ENCODE measurements at places on chromosomes 11 and 22.
A peak's percentile ranks its signal among the peaks of the same experiment; 100 is the strongest.

- peak; percentile 71 for DNase-seq
These were observed 4.5 kb upstream of the NOL12 start for GRCh38 chr22:37681556-37682049.

DNA sequence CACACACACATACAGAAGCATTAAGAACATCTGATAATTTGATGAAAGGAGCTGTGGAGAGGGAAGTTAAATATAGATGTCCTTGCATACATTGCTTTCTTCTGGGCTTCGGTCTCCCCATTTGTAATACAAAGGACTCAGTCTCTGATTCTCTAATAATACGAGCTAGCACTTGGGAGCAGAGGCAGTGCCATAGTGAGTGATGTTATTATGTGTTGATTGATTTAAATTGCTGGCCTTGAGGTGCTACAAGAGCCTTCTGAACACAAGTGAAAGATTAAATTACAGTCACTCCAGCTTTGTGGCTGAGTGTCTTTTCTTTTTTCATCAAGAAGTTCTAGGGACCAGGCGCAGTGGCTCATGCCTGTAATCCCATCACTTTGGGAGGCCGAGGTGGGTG is 61.5 kb upstream of the HMGXB4 start:
- DNase-seq: no peak

GRCh38 chr11:123308077-123308476 is 113.0 kb upstream of the CLMP start:
- peak; percentile 25 for DNase-seq

- peak; percentile 94 for DNase-seq
These were observed 303.8 kb downstream of the NTM start for GRCh38 chr11:131674051-131674755.

DNA sequence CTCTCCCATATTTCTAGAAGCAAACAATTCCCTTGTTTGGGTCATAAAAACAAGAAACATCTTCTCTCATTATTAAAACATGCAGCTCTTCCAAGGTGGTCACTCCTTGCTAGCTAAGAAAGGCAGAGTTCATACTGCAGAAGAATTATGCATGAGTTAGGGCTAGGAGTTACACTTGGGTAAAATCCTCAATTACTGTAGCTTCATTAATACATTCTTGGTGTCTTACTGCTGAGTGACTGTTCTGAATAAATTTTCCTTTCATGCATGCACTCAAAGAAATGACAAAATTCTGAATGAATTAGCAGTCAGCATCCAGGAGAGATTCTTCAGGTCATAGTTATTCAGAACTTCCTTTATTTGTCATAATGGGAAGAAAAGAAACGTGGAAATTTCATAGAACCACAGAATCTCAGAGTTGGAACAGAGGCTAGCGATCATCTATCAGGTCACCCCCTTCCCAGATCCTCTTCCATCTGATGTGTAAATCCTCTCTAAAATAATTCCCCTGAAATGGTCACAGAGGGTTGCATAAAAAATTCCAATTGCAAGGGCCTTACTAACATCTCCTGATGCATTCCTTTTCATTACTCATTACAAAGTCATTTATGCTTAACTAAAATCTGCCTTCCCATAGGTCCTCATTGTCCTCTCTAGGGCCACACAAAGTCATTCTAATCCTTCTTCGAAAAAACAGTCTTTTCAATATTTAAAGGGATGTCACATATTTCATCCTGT is 771.5 kb downstream of the DLG2 start:
- peak; percentile 1 for DNase-seq

GRCh38 chr11:7442588-7443215 is 42.6 kb upstream of the OLFML1 start:
- peak; percentile 59 for DNase-seq

DNA sequence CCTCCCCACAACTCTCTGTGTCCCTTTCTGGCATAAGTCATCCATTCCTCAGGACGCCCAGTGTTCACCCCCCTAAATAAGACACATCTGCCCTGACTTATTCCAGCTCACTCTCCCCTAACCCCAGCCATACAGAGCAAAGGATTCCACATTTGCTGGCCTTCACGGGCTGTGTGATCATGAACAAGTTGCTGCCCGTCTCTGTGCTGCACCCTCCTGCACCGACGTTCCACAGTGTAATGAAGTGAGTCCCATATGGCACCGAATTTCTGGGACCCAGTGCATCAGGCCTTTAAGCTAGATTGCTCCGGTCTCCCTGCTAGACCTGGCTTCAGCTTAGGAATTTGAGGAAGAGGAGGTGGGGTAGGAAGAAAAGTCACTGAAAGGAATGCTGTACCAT is 22.4 kb upstream of the LRRC32 start:
- no peak for DNase-seq

- DNase-seq: no peak
These were observed 3.8 kb downstream of the ACY3 start for GRCh38 chr11:67646535-67647336.

- no peak for DNase-seq
These were observed 917.6 kb downstream of the NTM start for GRCh38 chr11:132288036-132288435.

DNA sequence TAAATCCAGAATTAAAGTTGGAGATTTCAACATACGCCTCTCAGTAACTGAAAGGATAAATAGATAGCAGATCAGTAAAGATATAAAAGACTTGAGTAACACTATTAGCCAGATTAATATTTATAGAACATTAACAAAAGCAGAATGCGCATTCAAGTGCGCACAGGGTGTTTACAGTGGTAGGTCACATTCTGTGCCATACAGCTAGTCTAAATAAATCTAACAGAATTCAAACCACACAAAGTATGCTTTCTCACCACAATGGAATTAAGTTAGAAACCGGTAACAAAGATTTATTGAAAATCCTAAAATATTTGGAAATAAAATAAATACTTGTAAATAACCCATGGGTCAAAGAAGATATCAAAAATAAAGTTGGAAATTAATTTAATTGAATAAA is 341.0 kb downstream of the DYNC2H1 start:
- DNase-seq: no peak

- no peak for DNase-seq
These were observed 36.0 kb downstream of the NUP50 start for GRCh38 chr22:45199723-45200122.

DNA sequence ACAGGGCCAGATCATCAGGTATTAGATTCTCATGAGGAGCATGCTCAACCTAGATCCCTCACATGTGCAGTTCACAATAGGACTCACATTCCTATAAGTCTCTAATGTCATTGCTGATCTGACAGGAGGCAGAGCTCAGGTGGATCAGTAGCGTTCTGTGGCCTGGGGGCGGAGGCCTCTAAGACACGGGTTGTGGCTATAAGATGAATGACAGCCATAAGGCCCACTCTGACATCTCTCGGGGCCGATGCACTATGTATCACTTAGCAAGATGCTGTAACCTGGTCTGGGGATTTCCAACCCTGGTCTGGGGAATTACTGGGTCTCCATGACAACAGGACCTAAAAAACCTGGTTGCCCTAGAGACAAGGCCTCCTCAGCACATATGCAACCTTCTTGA is 932.7 kb downstream of the TBC1D22A start:
- DNase-seq: no peak

DNA sequence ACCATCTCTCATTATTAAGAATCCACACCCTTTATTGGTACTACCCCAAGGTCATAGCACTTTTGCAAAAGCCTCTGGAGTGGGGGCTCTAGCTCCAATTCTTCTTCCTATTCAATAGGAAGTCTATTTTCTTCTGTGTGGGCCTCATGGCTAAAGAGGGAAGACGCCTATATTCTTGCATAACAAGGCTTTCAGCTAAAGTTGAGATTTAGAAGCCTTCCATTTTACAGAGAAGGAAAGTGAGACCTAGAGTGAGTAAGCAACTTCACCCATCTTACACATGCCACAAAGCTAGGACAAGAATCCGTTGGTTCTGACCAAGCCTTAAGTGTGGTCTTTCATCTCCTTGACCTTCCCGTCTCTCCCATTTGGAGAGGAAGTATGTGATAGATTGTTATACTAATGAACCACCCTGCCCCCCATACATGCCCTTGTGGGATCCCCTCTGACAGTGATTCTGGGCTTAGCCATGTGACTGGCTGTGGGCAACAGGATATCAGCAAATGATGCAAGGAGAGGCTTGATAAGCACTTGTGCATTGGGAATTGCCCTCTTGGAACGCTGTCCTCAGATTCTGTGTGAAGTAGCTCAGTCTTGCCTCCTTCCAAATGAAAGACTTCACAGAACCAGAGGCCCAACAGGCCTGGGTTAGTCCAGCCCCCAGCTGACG is 12.3 kb downstream of the BACE1 start:
- DNase-seq: no peak

- DNase-seq: no peak
These were observed 6.4 kb downstream of the MOB2 start for GRCh38 chr11:1480191-1480554.

GRCh38 chr11:82927264-82927880 is 25.8 kb downstream of the DDIAS start:
- DNase-seq: peak; percentile 41

- peak; percentile 17 for DNase-seq
These were observed 72.1 kb upstream of the TENM4 start for GRCh38 chr11:79512706-79513469.

DNA sequence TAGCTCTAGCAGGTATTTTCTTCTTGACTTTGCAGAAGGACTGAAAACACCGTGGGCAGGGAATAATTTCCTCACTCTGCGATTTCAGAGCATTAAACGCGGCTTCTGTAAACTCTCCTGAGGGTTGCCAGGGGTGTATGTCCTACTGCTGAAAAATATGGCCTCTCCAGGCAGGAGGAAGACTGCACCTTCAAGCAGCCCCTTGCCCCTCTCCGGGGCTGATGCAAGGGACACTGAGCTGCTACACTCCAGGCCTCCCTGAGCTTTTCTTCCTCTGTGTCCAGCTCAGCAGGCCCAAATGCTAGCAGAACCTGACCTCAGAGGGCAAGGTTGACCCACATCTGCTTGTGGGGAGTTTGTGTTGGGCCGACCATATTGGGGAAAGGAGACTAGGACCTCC is 2.2 kb downstream of the CD6 start:
- no peak for DNase-seq

GRCh38 chr22:49357661-49358440 is 469.8 kb downstream of the BRD1 start:
- no peak for DNase-seq

DNA sequence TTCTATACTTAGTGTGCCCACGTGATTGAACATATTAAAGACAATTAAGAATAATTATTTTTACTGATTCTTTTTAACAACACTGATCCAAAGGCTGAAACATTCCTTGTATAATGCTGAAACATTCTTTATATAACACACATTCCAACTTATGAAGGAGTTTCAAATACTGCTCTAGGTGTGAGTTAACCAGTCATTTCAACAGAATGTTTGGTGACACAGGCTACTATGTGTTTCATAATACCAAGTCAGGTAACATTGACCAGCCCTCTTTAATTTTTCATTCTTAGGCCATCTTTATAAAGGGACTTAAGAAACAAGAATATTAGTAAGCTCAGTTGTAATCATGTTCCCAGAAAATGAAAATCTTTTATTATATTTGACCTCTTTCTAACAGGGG is 136.6 kb downstream of the ELP4 start:
- DNase-seq: no peak

GRCh38 chr22:40055143-40055883 is 60.6 kb downstream of the FAM83F start:
- DNase-seq: no peak

DNA sequence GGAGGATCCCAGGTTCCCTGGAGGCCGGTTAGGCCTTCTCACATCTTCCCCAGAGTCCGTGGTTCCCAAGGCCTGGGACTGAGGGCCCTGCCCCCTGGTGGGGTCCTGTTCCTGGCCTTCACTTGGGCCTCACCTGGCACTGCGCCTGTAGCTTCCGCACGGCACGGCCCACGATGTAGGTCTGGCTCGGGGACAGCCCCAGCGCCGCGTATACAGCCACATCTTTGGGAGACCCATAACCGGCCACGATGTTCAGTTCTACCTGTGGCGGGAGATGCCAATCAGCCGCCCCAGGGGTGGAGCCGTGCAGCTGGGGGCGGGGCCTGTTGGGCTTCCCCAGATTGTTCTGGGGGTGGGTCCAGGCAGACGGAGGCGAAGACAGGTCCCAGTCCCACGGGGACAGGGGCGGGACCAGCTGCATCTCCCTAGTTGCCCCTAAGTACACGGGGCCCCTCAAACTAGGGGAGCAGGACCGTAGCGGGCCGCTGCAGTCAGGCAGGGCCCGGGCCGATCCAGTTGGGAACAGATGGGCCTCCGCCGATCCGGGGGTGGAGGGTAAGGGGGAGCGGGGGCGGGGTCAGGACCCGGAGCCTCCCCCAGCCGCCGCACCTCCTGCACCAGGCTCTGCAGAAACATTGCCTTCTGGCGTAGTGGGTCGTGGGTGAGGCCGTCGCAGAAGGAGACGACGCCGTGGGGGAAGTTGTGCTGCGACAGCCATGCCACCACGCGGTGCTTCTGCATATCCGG is 10.1 kb downstream of the AIP start:
- DNase-seq: no peak

GRCh38 chr11:78476066-78476465 is 58.4 kb upstream of the GAB2 start:
- no peak for DNase-seq

- DNase-seq: no peak
These were observed 28.2 kb downstream of the CAT start for GRCh38 chr11:34466802-34467488.

GRCh38 chr11:17581732-17582053 is 34.6 kb downstream of the OTOG start:
- no peak for DNase-seq

- DNase-seq: peak; percentile 67
These were observed at the start of gene CHST1 for GRCh38 chr11:45665206-45665932. CHST1 (minus strand) TSS chr11:45665622; CDS start chr11:45650923, 14,699 bp downstream.

- DNase-seq: no peak
These were observed 49.2 kb upstream of the TIMP3 start for GRCh38 chr22:32752326-32752725.

DNA sequence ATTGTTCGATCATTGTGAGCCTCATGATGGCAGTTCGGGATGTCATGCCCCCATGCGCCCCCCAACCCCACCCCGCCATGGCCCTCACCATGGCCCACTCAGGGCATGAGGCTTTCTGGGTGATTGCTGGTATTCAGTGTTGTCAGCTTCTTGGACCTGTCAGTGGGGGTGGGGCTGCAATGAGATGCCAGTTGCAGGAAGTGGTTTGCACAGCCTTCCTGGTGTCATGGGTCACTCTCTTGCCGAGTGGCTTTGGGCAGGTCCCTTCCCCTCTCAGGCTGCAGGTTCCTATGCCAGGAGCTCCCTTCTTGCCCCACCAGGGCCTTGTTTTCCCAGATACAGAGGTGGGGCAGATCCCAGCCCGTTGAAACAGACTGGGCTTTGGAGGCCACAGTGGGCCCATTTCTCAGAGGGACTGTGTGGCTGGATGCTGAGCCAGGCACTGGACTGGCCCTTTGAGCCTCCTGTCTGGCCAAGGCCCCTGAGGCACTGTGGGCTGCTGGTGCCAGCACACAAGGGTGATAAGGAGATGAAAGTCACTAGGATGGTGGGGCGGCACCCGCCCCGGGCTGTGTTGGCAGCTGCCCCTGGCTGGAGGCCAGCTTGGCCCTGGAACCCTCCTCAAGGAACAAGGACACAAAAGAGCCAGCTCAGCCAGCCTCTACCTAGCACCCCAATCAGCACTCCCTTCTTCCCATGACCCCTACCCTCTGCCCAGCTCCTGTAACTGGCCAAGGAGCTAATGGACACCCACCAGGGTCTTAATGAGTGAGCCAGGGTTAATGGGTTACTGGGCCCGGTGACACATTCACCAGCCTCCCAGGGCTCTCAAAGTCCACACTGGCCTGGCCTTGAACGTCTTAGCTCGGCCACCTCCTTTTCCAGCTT is 1.5 kb upstream of the GGT1 start:
- DNase-seq: no peak
